ENCODE measurements at places on chromosomes 7 and 10.

- DNase-seq: no peak
Measured at GRCh38 chr10:18690541-18690940, 31.3 kb downstream of the ARL5B start.

- no peak for DNase-seq
Measured at GRCh38 chr7:17370901-17371585, 72.6 kb downstream of the AHR start.

DNA sequence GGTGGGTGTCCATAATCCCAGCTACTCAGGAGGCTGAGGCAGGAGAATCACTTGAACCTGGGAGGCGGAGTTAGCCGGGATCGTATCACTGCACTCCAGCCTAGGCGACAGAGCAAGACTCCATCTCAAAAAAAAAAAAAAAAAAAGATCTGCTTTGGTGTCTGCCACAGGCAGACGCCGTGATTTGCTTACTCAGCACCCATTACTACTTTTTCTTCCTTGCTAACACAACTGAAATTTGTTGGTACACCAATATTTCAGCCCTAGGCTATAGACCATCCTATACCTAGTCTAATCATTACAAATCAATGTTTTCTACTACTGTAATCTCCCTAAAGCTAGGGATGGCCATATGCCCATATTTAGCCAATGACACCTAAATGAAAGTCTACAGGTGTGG is 53.5 kb upstream of the PARD3 start:
- DNase-seq: no peak

GRCh38 chr7:50339990-50340500 is 35.5 kb downstream of the IKZF1 start:
- DNase-seq: peak; percentile 87

- no peak for DNase-seq
Measured at GRCh38 chr10:60281792-60282353, 107.8 kb downstream of the ANK3 start.

DNA sequence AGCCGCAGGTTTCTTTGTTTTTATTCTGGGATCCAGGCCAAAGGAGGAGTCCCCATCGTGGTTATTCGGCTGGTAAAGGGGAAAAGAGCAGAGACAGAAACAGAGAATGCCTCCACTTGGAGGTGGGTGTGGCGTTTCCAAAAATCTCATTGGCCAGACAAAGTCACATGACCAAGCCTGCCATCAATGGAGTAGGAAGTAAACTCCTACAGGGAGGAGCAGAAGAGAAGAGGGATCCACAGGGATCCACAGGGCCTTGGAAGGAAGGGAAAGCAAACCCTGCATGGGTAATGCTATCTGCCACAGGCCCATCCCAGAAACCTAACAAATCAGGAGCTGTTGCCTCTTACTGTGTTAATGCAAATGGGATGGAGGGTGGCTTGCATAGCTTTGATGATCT is 425.7 kb upstream of the GALNT17 start:
- no peak for DNase-seq

- peak; percentile 60 for DNase-seq
Measured at GRCh38 chr10:135132-135600, at the start of gene ZMYND11. ZMYND11 (plus strand) TSS chr10:135455; CDS start chr10:180013, 44,558 bp downstream.

DNA sequence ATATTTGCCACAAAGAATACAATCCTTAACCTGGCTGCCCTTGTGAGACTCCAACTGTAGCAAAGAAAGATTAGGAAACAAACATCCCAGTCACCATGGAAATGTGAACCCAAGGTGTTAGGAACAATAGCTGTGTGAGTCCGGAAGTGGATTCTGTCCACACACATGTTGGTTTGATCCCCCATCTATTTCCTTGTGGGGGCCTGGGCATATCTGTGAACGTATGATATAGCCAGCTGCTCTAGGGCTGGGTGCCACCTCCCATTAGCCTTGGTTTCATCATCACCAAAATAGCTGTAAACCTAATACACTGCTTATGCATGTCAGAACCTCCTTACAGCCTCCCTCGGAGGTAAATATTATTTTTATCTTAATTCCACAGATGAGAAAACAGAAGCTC is 26.4 kb downstream of the GRK5 start:
- DNase-seq: no peak

- DNase-seq: no peak
Measured at GRCh38 chr10:95837356-95837776, 70.4 kb upstream of the CC2D2B start.

DNA sequence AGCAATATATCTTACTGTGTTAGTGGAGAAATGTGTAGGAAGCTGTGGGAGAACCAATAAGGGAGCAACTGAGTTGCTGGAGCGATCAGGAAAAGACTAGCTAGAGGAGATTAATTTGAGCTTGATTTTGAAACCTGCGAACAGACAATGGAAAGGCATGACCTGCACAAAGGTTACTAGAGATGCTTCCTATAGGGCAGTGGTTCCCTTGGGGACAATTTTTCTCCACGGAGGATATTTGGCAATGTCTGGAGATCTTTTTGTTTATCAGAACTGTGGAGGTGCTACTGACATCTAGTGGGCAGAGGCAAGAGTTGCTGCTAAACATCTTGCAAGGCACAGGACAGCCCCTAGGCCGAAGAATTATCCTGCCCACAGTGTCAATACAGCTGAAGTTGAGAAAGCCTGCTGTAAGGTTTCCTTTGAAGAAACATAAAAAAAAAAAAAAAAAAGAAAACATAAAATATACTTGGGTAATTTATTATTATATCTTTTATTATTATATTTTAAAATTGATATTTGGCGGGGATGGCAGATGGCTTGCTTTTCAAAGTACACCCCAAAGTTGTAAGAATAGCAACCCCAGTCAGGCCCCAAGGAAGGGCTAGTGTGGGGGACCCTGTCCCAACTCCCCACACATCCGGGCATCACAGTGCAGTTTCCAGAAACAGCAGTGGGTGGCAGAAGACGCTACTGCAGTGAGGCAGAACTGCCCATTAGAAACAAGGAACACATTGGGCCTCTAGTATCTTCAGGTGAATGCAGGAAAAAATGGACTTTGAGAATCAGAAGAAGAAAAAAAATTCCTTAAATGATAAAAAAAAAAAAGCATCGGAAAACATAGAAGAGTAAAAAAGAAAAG is 481.6 kb downstream of the SH2D4B start:
- peak; percentile 36 for DNase-seq

- DNase-seq: no peak
Measured at GRCh38 chr7:65390588-65390987, 16.9 kb downstream of the ZNF92 start.

GRCh38 chr7:75650681-75651080 is 88.1 kb downstream of the HIP1 start:
- no peak for DNase-seq

DNA sequence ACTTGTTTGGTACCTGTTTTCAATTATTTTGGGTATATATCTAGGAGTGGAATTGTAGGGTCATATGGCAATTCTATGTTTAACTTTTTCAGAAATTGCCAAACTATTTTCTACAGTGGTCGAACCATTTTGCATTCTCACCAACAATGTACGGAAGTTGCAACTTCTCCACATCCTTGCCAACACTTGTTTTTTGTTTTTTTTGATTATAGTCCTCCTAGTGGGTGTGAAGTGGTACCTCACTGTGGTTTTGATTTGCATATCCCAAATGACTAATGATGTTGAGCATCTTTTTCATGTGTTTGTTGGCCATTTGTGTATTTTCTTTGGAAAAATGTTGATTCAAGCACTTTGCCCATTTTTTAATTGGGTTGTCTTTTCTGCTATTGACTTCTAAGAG is 122.1 kb downstream of the RPS24 start:
- DNase-seq: no peak

DNA sequence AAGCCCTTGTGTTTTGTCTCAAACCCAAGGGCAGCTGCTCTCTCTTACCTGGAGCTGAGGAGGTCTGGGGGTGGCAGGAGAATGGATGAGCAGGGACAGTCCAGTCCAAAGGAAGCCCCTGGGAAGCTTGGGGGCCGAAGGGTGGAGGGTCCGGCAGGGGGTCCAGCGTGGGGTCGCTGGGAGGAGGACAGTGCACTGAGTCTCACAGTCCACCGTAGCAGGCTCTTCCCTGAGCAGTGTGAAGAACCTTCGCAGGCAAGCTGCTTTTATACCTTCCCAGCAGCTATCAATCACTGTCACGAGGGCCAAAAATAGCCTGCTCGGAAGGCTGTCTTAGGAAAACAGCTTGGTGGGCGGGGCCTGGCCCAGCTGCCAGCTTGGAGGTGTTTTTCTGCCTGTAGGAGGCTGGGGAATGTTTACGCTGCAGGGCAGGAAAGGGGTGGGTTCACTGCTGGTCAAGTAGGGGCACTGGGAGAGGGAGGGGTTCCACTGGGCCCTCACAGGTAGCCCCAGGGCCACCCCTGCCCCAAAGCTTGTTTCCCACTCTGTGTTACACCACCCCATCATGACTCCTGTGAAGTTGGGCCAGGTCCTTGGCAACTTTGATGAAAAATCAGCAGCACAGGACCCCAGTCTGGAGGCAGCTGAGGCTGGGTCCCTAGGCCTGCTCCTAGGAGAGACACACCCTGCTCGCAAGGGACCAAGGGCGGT is at the start of gene DEPP1:
Gene DEPP1, minus strand, starts transcription at position 240 of the 711 bp plus-strand sequence. CDS start 779 bp downstream, outside the sequence.
- DNase-seq: no peak

DNA sequence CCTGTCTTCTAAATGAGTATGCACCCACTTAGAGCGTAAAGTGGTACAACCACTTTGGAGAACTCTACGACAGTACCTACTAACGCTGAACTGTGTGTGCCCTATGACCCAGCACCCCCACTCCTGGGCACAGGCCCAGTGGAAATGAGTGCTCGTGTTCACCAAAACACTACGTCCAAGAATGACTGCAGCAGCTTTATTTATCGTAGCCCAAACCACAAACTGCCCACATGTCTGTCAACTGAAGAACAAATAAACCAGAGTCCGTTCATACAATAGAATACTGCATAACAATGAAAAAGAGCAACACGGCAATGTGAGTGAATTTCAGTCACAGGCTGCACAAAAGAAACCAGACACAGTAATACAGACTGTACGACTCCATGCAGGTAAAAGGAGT is 35.4 kb downstream of the TLL2 start:
- no peak for DNase-seq

DNA sequence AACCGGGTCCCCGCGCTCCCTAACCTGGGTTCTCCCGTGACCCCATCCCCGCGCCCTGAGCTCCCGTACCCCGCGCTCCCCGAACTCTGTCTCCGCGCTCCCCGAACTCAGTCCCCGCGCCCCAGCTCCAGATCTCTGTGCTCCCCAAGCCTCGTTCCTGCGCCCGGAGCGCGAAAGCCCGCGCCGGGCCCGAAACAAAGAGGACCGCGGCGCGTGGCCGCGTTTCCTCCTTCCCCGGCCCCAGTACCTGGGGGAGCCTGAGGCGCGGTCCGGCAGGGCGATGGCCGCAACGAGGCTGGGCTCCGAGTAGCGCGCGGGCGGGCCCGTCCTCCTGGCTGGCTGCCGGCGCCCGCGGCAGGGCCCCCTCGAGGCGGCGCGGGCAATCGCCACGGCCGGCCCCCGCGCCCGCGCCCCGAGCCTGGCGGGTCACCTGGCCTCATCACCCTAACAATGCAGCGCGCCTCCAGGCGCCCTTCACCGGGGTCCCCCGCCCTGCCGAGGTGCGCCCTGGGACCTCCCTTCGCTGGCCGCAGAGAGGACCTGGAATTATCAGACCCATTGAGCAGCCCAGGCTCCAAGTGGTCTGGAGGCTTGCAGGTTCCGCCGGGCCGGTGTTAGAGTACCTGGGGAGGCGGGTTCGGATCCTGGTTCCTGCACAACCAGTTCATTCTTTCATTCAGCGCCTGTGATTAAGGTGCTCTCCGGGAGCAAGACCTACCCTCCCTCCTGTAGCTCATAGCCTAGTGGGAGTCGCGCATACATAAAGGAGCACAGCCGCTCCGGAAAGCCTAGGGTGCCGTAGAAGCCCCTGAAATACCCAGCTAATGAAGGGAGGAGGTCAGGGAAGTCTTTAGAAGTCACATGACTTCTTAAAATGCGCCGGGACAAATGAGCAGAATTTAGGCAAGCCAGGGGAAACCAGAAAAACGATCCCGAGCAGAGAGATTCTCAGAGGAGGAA is at the start of gene TNS3:
Gene TNS3, minus strand, starts transcription at position 308 of the 960 bp plus-strand sequence. CDS start 142,475 bp downstream, outside the sequence.
- no peak for DNase-seq
